Astrocyte of the cerebellum (primary cell): ENCODE measurements at places on chromosomes 12 and 14.
A peak's percentile ranks its signal among the peaks of the same experiment; 100 is the strongest.

DNA sequence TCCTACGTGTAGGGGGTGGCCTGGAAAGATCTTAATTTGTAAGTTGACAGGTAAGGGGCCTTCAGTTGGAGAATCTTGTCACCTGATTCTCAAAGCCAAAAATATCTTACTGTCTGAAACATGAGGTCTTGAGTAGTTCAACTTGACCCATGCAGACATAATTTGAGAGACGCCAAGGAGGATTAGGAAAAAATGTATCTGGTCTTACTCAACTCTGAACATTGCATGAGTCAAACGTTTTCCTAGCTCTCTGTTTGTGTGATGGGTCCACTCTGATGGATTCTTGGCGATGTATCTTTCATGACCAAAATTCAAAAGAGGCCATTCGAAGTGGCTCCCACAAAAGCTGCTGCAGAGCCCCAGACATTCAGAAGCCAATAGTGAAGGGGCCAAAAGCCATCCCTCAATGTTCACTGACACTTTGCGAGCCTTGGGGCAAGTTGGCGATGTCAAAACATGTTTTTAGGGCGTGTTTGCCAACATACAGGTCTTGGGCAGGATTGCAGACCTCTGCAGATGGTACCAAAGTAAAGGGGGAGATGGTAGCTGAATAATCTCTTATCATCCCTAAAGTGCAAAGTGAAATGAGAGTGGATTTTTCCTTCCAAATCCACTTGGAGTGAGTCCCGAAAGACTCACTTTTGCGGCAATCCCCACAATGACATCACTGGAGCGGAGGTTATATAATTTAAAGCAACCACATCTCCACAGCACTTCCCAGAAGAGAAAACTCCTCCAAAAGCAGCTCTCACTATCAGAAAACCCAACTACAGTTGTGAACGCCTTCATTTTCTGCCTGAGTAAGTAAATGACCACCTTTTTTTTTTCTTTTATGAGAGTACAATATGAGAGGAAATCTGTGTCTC lies at the start of gene BDKRB1:
Gene BDKRB1, plus strand, starts transcription at position 710 of the 866 bp plus-strand sequence. CDS start 7,473 bp downstream, outside the sequence.
- no peak for DNase-seq

GRCh38 chr14:72924337-72924736 lies 1.9 kb upstream of the DCAF4 start:
- DNase-seq: no peak

- DNase-seq: no peak
Observed at GRCh38 chr12:52244615-52244994, 11.6 kb downstream of the KRT7 start.

GRCh38 chr14:24710403-24711112 lies 76.6 kb upstream of the GZMB start:
- peak; percentile 29 for DNase-seq

DNA sequence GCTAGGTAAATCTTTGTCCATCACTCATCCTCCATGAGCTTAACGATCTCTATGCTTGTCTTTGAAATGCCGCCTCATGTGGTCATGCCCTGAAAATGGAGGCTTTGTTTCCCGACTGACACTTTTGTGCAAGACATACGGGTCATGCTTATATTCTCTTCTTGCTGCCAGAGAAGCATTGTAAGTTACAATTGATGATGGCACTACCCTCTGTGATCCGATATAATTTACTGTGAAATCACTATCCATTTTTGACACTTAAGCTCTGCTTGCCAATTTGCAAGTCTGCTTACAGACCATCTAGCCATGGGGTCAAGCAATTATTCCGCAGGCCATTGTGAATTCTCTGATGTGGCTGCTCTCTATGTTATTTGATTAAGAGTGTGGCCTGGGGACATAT lies 650.0 kb downstream of the FLRT2 start:
- DNase-seq: no peak

DNA sequence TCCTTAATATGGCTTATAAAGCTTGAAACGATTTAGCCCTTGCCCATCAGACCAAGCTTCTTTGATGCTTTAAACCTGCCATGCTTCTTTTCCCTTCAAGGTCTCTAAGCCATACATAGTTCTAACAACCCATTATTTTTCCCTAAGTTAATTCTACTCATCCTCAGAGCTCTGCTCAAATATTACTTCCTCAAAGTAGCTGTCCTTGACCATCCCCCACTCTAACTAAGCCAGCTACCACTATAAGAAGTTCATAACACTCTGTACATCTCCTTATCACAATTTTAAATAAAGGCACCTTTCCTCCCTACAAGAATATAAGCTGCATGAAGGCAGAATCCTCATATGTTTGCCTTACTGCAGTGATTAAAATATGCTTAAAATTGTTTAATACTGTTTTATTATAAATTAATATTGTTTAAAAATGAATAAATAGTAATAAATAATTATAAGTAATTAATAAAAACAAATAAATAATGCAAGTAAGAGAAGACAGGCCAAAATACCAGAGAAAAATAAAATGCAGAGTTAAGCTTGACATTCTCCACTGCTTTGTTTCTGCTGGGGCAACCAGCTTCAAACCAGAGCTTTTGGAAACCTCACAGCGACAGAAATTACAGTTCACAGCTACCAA lies 76.8 kb downstream of the NUMB start:
- DNase-seq: no peak

GRCh38 chr14:93884950-93885349 lies 42.2 kb upstream of the FAM181A start:
- no peak for DNase-seq

- peak; percentile 88 for DNase-seq
Observed at GRCh38 chr12:1474041-1474573, 120.3 kb downstream of the FBXL14 start.
